ENCODE measurements at places on chromosomes 7 and 10.

- DNase-seq: no peak
Measured at GRCh38 chr7:90551036-90551435, 45.1 kb upstream of the CDK14 start.

DNA sequence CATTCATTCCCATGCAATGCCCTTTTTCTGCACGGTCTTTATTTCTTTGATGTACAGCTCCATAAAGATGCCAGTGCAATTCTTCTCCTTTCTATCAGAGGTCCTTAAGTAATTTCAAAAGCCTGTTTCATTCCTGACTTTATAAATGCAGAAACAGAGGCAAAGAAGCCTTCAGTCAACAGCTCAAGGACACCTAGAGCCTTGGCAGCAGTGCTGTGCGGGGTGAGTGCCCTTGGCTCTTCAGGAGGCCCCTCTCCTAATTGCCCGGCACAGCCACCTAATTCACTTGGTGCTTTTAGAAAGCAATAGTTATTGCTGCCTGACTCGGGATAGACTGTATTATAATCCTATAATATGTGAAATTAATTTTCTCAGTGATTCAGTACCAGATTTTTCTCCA is 169.6 kb upstream of the KLF6 start:
- DNase-seq: no peak

DNA sequence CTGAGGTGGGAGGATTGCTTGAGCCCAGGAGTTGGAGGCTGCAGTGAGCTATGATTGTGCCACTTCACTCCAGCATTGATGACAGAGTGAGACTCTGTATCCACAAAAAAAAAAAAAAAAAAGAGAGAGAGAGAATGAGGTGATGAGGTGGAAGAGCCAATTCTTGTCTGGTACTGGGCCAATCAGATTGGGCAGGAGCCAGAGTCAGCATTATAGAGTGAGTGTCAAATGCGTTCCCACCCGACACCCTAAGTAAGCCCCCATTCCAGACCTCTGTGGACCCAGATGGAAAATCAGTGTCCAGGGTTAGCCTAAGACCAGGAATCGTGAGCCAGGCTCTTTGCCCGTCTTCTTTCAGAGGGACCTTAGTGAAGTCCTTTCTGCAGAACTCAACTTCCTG is 83.9 kb downstream of the WIPF3 start:
- no peak for DNase-seq

- DNase-seq: peak; percentile 80
Measured at GRCh38 chr7:151754142-151754590, 122.7 kb downstream of the PRKAG2 start.

DNA sequence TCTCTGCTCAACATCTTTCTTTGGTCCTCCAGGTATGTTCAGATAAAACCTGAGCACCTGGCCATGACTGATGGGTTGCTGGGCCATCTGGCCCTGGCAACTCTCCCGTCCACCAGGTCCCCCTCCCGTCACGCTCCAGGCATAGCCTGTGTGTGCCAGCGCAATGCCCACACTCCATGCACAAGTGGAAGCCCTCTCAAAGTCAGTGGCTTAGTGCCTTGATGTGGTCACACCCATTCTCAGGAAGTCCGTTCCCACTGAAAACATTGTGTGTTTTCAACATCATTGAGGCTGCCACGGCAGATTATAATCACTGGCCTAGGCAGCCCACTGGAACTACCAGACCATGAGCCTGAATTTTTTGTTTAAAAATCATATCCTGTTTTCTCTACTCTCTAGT is 170.6 kb upstream of the LANCL2 start:
- DNase-seq: peak; percentile 54

- DNase-seq: no peak
Measured at GRCh38 chr10:126544565-126544964, 125.9 kb downstream of the C10orf90 start.

- no peak for DNase-seq
Measured at GRCh38 chr7:105177026-105177425, 163.0 kb downstream of the KMT2E start.

DNA sequence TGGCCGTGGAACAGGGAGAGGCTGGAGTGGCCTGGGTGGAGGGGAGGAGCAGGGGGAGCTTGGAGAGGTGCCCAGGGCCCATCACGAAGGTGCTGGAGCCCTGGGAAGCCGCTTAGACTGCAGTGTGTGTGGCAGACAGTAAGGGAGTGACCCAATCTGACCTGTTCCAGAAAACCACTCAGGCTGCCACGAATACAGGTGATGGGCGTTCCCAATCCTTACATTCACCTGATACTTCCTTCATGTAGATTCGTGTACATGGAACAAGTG is 161.7 kb downstream of the SVIL start:
- DNase-seq: no peak
